SW480 (cell line): ENCODE measurements at places on chromosomes 1 and 21.

- peak; percentile 43 for DNase-seq
Measured at GRCh38 chr1:66769512-66770229, 17.4 kb downstream of the DYNLT5 start.

DNA sequence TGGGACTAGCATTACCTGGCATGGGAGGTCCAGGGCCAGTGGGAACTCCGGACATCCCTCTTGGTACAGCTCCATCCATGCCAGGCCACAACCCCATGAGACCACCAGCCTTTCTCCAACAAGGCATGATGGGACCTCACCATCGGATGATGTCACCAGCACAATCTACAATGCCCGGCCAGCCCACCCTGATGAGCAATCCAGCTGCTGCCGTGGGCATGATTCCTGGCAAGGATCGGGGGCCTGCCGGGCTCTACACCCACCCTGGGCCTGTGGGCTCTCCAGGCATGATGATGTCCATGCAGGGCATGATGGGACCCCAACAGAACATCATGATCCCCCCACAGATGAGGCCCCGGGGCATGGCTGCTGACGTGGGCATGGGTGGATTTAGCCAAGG is 45.8 kb downstream of the ACP6 start:
- DNase-seq = no peak

DNA sequence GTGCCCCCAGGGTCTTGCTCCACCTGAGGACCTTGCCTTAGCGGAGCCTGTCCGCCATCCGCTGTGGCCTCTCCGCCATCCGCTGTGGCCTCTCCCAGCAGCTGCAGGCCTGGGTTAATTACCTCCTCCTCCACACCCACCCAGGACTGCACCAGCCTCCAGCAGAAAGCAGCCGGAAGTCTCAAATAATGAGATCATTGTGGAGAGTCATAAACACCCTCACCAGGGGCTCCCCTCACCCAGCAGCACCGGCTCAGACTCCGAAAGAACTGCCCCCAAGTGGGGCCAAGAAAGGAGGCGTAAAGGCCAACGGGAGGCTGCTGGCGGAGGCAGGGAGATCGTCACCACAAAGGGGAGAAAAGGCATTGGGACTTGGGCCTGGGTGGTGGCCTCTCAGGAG is 10.7 kb upstream of the GPR153 start:
- peak; percentile 81 for DNase-seq

GRCh38 chr1:95888941-95889390 is 655.0 kb downstream of the RWDD3 start:
- DNase-seq = no peak

DNA sequence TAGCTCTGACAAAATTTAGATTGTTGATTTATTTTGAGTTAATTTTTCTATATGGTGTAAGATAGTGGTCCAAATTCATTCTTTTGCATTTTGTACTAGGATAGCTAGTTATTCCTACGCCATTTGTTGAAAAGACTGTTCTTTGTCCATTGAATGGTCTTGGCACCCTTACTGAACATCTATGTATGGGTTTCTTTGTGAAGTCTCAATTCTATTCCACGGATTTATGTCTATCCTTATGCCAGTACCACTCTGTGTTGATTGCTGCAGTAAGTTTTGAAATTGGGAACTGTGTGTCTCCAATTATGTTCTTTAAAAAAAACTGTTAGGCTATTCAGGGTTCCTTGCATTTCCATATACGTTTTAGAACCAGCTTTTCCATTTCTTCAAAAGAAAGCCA is 145.7 kb downstream of the ZNF644 start:
- DNase-seq = no peak

- no peak for DNase-seq
Measured at GRCh38 chr1:110565565-110565964, 40.6 kb downstream of the KCNA2 start.

DNA sequence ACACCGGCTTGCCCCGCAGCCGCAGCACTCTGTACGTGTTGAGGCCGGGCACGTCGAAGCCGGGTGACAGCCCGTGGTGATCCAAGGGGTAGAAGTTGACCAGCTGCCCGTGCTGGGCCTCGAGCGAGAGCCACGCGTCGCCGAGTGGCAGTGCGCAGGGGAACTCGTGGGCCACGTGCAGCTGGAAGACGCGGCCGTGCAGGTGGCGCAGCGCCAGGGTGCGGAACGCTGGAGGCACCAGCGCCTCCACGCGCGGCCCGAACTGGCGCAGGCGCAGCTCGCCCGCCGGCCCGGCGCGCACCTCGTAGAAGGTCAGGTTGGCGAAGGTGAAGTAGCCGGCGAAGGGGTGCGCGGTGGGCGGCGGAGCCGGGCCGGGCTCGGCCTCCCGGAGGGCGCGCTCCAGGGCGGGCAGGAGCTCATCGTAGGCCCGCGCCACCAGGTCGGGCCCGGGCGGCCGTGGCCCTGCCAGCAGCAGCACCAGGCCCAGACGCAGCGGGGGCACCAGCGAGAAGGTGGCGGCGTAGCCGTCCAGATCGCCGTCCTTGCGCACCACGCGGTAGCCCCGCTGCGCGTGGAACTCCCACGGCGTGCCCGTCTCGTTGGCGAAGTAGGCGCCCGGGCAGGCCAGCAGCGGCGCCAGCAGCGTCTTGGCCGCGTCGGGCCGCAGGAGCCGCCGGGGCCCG is 19.5 kb downstream of the LACTBL1 start:
- no peak for DNase-seq

- DNase-seq = no peak
Measured at GRCh38 chr1:58446368-58446767, 100.2 kb downstream of the OMA1 start.

DNA sequence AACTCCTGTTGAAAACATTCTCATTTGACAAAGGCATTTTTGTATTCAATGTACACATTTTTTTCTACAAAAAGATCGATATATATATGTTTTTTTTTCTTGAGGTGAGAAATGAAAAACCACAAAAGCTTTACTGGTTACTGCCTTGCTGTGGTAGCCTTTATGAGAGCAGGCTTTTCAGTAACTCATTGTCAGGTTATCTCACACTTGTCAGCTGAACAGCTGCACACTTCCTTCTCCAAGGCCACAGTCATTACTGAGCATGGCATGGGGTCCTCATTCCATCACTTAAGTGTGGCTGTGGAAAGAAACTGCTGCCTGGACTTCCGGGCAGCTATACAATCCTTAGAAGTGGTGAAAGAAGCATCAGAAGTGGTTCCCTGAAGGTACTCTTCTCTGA is 169.3 kb upstream of the ZP4 start:
- no peak for DNase-seq
